ENCODE measurements at places on chromosomes 1 and 21. TPM values are rescaled to one million over a fixed set of nuclear protein-coding genes. Genes with fewer than 3 reads are reported as not detected.

- no peak for DNase-seq
These were observed 79.9 kb downstream of the DMRTA2 start for GRCh38 chr1:50343323-50343722.

DNA sequence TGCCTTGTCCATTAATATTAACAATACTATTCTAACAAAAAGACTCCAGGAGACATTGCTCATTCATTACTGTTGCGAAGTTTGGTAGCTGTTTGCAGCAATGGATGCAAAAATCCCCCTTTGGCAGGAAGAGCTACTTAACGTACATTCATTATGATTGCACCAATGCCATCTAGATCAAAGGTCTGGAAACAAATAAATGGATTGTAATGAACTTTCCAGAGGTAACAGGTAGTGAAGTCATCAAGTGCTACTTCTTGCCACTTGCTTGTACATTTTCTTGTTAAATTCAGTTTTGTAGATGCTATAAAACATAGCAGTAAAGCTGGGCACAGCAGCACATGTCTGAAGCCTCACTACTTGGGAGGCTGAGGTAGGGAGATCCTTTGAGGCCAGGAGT is 93.9 kb downstream of the DDAH1 start:
- no peak for DNase-seq

GRCh38 chr1:235902677-235903542 is 36.2 kb upstream of the LYST start:
- no peak for DNase-seq

DNA sequence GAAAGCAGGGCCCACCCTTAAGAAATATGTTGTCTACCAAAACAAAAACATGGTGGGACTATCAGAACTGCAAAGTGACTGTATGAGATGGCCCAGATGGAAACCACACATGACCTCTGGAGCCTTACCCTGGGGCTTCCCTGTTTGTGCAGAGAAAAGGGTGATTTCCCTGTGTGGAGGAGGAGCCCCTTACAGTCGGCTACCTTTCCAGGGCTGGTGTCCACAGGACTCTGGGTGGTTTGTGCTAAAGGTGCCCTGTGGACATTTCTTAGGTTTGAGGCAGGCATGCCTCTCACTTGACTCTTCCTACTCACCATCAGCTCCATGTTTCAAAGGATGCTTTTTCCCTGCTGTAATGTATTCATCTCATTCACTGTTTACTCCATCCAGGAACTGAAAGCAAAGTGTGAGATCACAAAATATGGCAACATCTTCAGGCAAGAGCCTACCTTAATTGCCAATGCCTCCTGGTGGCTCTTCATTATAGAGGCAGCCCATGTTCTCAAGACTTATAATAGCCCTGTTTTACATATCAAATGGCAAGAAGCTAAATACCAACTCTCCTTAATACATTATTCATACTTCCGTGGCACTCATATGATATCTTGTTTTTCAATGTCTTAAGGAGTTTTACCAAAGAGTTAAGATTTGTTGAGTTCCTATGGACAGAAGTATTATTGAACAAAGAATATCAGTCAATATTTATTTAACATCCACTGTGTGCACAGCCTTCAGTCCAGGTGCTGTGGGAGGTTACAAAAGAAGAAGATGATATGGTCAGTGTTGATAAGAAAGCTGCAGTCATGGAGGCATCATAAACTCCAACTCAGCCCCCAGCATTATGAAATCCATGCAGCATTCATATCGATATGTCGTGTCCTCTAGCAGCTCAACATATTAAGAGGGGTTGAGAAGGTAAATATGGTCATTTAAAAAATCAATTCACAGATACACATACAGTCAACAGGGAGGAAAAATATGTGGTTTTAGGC is 15.5 kb upstream of the TFF3 start:
- DNase-seq, result no peak

The VWA1 gene
- total RNA-seq, result 175 TPM

DNA sequence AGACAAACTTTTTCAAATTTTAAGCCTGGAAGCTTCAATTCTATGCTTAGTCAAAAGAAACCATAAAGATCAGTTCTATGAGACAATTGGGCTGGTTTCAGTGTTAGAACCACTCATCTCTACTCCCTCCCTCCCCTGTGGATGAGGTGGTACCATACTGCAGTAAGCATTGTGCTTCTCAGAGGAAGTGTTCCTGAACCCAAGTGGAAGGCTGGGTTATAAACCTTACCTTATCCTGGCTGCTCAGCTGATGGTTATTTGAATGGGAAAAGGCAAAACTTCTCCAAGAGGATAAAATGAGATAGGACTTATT is 34.1 kb upstream of the RGL1 start:
- no peak for DNase-seq

The ANXA9 gene
- 5.6 TPM for total RNA-seq

GRCh38 chr1:46368791-46369190 is 25.3 kb upstream of the FAAH start:
- DNase-seq, result no peak

DNA sequence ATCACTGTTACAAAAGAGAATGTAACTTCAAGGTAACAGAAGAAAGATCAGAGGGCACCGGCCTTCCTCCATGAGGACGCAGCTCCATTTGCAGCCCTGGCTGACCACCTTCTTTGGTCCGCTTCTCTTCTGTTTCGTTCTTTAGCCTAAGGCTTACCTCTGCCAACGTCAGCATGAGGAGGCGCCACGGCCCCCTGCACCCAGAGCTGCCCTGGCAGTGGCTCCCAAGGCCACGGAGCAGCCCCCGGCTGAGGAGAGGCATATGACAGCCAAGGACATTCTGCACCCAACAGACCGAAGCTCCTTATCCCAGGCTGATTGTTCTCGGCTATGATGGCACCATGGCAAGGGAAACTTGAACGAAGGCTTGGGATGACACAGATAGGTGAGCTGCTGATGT is 250.3 kb downstream of the TOMM20 start:
- DNase-seq, result no peak

DNA sequence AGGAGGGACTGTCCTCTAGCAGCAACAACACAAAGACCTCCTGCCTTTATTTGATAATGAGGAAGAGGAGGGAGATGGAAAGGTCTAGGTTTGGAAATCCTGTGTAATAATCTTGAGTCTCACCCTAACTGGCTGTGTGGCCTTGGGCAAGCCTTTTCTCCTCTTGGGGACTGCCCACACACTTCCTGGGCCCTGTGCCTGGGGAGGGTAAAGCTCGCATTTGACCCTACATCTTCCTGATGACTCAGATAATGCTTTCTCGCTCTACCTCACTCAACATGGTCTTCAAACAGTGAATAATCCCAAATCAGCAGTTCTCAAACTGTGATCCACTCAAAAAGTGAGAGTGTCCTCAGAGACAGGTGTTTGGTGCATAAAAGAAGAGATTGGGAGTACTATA is 81.2 kb downstream of the VWA5B1 start:
- DNase-seq, result no peak

DNA sequence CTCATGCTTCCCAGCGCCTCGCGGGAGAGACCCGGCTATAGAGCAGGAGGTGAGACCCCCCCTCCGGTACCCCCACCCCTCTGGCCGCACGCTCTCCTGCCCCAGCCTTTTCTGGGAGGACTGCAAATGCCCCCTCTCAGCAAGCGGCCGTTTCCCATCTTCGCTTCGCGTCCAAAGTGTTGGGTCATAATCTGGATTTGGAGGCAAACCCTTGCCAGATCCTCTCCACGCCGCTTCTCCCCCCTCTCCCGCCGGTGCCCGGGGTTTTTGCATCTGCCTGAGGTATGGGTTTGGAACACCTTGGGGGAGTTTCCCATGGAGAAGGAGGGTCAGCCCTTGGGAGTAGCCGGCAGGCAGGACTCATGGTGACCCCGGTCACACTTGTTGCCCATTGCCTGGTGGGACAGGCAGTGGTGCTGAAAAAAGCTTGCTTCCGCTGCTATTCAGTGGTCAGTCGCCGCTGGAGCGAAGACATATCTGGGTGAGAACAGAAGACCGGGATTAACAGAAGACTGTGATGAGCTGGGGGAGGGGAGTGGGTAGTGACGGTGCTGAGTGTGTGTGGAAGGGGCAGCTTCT is 935 bp downstream of the KCNK2 start:
- peak; percentile 61 for DNase-seq

- DNase-seq, result no peak
These were observed 253.1 kb upstream of the ADGRL4 start for GRCh38 chr1:79259390-79260336.

- no peak for DNase-seq
These were observed 5.8 kb upstream of the CRABP2 start for GRCh38 chr1:156711011-156711817.

- DNase-seq, result no peak
These were observed 4.9 kb upstream of the BRWD1 start for GRCh38 chr21:39318091-39318959.

The TTC24 gene
- not detected for total RNA-seq

Measured in sciatic nerve (tissue), 2 donors.